Activated CD8-positive, alpha-beta memory T cell treated with anti-CD3 and anti-CD28 coated beads for 1 hour (primary cell): ENCODE measurements at places on chromosomes 5 and 9.

GRCh38 chr5:138514021-138514420 is 29.0 kb downstream of the ETF1 start:
- no peak for DNase-seq

DNA sequence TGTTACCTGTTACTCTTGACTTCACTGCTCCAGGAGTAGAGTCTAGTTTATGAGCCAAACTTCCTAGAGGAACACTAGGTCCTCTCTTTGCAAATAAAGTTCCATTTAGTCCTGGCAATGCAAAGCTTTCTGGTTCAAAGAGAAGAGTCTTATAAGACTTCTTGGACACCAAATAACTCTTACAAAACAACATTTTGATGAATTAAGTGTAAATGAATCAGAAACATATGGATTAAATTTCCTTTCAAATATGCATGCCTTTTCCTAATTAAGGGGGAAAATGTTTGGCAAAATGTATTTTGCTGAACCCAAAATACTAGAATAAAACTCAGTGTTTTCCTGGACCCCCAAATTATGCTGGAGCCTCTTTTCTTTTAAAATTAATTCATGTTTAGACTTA is 388.0 kb downstream of the FGF10 start:
- no peak for DNase-seq

GRCh38 chr5:151664694-151665585 is 21.8 kb downstream of the SPARC start:
- DNase-seq: no peak

DNA sequence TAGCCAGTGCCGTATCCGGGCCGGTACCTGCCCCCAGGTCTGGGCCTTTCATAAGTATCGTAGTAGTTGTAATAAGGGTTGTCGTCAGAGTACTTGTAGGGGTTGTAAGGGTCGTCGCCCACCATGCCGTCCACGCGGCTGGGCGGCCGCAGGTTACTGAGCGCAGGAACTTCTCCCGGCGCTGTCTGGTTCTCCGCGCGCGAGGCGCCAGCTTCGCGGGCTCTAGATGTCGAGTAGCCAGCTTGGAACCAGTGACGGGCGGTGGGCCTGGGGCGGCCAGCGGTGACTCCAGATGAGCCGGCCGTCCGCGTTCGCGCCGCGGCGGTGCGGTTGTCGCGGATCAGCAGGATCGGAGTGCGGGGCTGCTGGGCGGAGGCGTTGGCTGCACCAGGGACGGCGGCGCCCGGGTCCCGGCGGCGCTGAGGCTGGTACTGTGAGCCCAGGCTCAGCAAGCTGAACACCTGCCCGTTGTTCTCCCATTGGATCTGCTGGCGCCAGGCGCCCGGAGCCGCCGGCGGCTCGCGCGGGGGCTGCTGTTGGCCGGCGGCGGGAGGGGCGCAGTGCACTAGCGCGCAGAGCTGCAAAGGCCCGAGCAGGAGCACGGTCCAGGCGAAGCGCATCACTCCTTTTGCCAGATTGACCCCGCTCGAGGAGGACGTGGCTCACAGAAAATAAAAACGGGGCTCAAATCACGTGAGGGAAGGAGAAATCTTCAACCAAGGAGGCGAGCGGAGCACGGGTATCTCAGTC is 518 bp downstream of the LOX start:
- no peak for DNase-seq

DNA sequence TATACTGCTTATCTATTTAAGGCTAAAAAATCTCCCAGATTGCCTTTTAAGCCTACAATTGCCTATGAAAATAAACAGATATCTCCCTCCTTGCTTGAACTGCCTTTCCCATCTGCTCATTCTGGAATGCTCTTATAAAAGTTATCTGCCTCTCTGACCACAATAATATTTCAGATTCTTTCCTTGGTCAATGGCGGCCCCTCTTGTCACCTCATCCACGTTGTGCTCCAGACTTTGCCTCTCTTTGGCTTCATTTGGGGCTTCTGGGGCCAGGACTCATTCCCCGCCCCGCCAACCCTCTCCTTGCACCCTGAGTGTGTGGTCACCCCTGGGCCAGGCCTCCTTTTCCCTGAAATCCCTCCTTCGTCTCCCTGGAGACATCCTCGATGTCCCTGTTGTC is 110.0 kb upstream of the RPS23 start:
- DNase-seq: no peak

GRCh38 chr5:117131048-117131679 is 556.5 kb upstream of the SEMA6A start:
- DNase-seq: no peak

DNA sequence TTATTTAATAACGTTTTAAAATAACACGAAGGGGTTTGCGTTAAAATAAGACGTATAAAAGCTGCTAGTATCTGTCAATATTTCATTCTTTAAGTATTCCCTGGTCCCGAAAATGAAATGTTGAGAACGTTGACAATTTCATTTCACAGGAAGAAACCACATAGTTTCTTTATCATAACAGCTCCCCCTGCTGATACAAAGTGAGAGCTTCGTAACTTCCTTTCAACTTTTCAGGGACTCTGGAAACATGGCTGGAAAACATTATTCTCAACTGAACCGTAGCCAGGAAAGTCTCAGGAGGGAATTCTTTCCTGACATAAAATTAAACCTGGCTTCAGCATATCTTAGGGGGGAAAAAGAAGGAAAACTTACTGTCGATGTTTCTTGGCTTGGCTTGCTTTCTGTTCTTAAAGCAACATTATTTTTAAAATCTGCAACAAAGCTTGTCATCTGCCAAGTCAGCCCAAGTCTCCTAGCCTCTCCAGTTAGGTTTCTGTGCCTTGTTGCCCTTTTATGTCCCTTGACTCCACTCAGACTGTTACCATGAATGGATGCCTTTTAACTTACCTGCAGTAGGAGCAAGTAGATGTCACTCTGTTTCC is 122.9 kb upstream of the DAB2 start:
- no peak for DNase-seq
